ENCODE measurements at places on chromosomes 13 and 19. TPM values are rescaled to one million over a fixed set of nuclear protein-coding genes. Genes with fewer than 3 reads are reported as not detected.

LILRB3 gene
- total RNA-seq = 2.6 TPM

GPR4 gene
- 3.0 TPM for total RNA-seq

DIRAS1 gene
- total RNA-seq = 7.3 TPM

PBX4 gene
- total RNA-seq = not detected

NOSIP gene
- total RNA-seq = 61.8 TPM

NEK5 gene
- not detected for total RNA-seq

NFIX gene
- total RNA-seq = 347 TPM

RXFP2 gene
- total RNA-seq = not detected

RNF225 gene
- not detected for total RNA-seq

HRC gene
- 250 TPM for total RNA-seq

CEACAM3 gene
- total RNA-seq = 0.59 TPM

ZNF793 gene
- 2.9 TPM for total RNA-seq

CEACAM5 gene
- total RNA-seq = not detected

RUBCNL gene
- 1.1 TPM for total RNA-seq

CD209 gene
- total RNA-seq = 3.1 TPM

MEIS3 gene
- total RNA-seq = 1.6 TPM

KLC3 gene
- 0.27 TPM for total RNA-seq

GSX1 gene
- total RNA-seq = not detected

C19orf12 gene
- total RNA-seq = 37.5 TPM

ZNF547 gene
- total RNA-seq = 2.8 TPM

CERS4 gene
- total RNA-seq = 4.3 TPM

MBD3L3 gene
- total RNA-seq = not detected

KIRREL2 gene
- not detected for total RNA-seq

GFY gene
- total RNA-seq = not detected

ACP7 gene
- not detected for total RNA-seq

ZNF229 gene
- 1.6 TPM for total RNA-seq

Measured in psoas muscle (tissue), 8 donors.